ENCODE measurements at places on chromosomes 5 and 9.
A peak's percentile ranks its signal among the peaks of the same experiment; 100 is the strongest.

DNA sequence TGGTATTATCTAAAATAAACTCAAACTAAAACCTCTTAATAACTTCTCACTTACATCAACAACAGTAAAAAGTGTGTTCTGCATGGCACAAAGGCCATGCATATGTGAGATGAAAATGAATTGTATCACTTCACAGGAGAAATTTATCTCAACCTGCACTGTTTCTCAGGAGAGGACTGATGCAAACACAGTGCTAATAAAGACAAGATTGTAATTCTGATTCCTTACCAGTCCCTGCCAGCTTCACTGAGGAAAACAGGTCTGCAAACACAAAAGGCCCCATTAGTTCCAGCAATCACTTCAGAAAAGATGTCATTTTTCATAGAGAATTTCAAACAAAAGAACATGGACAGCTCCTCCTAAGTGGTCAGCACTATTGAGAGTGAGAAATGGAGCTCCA is 117.3 kb upstream of the PDE4D start:
- DNase-seq = no peak

GRCh38 chr5:95884017-95884325 is 61.4 kb upstream of the GLRX start:
- no peak for DNase-seq

DNA sequence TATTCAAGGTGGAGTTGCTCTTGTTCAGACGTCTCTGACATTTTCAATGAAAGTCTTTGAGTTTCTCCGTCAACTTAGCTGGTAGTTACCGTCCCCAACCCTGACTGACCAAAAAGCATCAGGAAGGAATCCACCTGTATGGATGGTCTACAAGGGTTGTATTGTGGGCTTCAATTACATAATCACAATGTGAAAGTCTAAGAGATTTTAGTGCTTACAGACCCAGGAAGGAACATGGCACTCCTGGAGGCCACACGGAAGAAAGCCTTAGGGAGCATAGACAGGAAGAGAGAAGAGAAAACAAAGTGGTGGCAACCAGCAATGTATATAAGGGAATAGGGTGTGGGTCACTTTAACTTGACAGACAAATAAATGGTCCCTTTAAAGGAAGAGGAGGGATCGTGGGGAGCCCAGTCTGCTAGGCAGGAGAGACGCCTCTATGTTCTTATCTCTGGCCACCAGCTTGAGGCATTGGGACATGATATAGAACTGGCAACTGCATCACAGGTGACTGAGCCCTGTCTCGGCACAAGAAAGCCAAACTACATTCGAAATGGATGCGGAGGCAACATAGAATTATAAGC is 80.4 kb downstream of the ALDH7A1 start:
- no peak for DNase-seq

DNA sequence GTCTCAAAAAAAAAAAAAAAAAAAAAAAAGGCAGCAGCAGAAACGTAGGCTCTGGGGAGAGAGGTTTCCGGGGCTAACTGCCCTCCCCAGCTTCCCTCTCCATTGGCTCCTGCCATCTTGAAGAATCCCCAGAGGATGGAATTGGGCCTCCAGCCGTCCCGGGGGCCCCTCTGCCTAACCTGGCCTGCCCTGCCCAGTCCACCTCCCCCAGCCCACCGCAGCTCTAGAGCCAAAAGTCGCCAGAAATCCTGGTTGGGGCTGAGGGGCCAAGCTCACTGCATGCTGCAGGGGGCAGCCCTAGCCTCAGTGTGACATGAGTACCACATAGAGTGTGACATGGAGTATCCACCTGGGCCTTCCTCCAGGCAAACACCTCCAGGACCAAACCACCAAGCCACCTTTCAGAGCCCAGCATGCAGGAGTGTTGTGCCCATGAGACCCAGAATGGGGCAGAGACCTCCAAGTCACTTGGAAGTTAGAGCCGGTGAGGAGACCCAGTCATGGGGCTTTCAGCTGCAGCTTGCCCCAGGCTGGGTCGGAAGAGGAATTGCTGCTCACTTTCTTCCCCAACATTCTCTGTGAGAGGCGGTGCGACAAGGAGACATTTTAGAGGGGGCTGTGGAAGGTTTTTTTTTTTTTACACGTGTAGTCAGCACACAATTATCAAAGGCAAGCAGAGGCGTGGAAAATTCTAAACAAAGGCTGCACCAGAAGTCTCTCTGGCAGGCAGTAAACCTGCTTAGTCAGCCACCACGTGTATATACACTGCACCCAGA is 17.6 kb downstream of the CD74 start:
- no peak for DNase-seq

- DNase-seq = no peak
Measured at GRCh38 chr5:179378441-179379271, 33.4 kb upstream of the ADAMTS2 start.

DNA sequence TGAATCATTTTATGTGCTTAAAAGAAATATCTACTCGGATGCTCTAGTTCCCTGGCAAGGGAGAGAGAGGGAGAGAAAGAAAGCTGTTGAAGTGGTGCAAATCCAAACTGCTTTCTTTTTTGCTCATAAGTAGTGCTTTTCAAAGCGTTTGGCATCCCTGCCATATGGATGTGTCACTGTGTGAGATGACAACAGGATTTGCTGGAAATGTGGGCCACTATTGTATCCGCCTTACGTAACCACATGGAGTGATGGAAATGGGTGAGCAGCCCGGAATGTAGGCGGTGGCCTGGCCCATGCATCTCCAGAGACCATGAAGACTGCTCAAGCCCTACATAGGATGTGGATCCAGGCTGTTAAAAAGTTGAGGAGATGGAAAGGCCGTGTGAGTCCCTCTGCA is 30.8 kb downstream of the TJP2 start:
- no peak for DNase-seq

- DNase-seq = peak; percentile 24
Measured at GRCh38 chr9:129141066-129142041, 30.1 kb downstream of the PTPA start.
